ENCODE measurements at places on chromosomes 7 and 10. TPM values are rescaled to one million over a fixed set of nuclear protein-coding genes. Genes with fewer than 3 reads are reported as not detected.

DNA sequence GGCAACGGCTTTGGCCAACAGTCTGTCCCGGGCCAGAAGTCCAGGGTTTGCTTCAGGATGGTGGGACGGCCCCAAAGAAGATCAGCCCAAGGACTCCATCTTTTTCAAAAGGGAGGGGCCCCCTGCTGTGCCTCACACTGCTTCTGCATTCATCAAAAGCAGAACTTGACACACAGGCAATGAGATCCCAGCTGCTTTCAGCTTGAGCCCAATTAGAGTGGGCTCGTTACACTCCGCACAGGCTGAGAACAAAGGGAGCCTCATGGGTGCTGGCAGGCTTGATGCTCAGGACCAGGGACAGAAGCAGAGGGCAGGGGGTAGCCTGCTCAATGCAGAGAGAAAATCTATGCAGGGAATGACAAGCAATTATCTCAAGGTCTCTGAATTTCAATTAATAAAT is 45.5 kb downstream of the VOPP1 start:
- no peak for DNase-seq

GRCh38 chr7:65463184-65463583 is 89.5 kb downstream of the ZNF92 start:
- DNase-seq, result no peak

DNA sequence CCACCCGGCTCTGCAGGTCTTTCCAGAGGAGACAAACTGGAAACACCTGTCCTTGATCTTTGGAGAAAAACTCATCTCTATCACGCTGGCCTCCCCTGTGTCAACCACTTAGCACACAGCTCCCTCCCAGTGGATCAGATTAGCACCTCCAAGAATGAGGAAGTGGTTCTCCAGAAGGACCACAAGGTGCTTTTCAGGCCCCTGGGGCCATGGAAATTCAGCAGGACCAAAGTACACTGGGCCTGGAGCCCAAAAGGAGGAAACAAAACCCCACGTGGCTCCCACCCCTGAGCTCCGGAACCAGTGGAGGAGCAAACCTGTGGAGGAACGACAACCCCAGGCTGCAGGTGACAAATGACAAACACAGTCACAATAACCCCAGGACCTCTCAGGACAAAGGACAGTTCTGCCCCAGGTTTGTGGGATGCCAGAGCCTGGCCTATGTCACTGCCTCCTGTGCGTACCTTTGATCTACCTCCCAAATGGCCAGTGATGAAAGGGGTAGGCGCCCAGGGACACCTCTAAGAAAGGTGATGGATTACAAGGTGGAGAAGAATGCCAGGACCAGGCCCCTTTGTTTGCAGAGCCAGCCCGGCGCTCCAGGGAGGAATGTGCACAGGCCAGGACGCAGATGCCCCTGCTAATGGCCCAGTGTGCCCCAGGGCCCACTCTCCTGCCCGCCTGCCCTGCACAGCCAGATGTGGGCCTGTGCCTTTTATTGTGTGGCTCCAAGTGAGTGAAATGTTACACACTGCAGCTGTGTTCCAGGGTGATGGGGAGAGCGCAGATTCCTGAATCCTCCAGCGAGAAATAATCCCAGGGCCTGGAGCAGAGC is 5.7 kb downstream of the TNS3 start:
- peak; percentile 78 for DNase-seq

DNA sequence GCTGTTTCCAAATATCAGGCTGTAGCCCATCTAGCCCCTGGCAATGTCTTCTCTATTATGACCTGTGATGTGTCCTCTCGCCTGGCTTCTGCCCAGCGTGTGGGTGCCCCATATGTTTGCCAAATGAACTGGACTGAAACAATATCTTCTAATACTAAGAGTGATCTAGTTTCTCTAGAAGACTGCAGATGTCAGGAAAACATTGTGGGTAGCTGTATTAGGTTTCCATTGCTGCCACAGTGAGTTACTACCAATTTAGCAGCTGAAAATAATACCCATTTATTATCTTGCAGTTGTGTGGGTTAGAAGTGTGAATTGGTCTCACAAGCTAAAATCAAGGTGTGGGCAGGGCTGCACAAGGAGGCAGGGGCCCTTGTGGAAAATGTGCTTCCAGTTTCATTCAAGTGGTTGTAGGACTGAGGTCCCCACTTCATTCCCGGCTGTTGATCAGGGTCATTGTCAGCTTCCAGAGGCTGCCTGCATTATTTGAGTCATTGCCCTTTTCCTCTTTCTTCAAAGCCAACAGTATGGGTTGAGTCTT is 202.8 kb upstream of the BMPER start:
- no peak for DNase-seq

DNA sequence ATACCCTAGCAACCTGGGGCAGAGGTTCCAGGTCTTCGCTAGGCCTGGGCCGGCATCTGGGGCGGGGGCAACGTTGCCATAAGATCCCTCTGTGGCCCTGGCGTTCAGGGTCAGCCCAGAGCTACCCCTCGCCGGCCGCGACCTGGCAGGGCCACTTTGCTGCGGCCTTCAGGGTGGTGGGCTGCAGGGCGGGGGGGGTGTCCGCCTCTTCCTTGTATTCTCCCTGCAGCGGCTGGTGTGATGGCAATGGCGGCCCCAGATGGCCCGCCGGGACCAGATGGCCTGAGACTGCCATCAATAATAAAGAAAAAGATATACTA is 539.2 kb upstream of the POT1 start:
- no peak for DNase-seq

GRCh38 chr10:114967071-114967470 is 29.1 kb downstream of the TRUB1 start:
- no peak for DNase-seq

DNA sequence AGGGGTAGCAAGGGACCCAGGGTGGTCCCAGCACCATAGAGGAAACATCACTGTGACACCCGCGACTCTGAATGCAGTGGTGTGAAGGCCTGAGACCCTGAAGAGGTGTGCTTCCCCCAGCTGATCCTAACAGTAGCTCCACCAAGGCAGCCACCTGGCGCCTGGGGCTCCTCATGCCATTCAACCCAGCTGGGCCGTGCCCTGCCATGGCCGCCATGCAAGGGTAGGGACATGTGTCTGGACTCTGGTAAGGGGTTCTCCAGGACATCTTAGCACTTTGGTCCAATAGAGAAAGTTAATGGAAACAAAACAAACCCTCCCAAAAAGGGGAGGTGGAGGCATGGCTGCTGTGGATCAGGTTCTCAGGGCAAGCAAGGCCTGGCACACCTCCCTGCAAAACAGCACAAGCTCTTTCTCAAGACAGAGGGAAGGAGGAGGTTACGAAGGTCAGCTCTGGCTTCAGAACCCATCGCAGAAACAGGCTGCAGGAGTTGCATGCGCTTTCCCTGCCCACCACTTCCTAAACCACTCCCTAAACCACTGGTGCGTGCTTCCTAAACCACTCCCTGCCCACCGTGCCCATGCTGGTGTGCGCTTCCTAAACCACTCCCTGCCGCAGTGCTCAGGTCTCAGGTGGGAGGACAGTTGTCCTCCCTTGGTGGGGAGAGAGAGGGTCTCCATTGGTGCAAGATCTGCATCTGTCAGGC is 108.7 kb downstream of the LARP4B start:
- no peak for DNase-seq

DNA sequence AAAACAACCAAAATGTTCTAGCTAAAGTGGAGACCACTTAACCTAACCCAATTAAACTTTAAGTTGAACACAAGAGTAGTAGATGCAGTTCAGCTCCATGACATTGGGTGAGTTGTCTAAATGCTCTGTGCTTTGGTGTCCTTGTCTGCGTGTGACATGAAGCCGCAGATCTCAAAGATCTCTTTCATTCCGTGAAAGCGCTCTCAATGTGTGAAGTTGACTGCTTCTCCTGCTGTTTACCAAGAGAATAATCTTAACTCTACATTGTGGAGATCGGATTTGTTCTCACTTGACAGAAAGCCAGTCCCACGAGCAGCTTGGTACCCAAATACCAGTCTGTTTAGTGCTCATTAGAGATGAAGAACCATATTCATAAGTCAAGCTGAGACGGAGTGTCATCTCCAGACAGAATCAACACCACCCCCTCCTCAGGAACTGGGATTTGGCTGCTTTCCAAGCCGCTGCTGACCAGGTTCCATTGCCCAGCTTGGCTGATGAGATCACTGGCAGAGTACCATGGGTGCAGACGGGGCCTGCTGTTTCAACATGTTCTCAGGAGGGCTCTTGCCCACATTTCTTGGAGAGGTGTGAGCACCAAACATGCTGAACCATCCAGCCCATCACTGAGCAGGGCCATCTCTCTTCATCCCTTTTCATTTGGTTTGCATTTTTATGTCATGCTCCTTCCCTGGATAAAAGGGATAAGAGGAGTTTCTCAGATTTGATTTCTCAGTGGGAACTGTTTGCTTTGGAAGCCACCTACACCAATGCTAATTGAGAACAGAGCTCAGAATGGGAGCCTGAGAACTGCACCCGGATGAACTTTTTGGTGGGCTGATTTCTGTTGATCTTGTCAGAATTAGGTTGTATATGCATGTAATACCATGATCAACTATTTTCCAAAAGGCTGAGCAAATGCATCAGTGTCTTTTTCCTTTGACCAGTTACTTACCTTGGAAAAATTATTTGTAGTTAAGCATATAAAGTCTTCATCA is 95.8 kb upstream of the AGBL3 start:
- peak; percentile 42 for DNase-seq

GRCh38 chr7:142516038-142516501 is 233.2 kb upstream of the PRSS1 start:
- no peak for DNase-seq

- no peak for DNase-seq
Observed at GRCh38 chr10:33099748-33100147, 141.7 kb upstream of the ITGB1 start.

GRCh38 chr10:122696687-122697086 is 3.0 kb downstream of the C10orf120 start:
- DNase-seq, result no peak

- DNase-seq, result no peak
Observed at GRCh38 chr10:80356989-80357850, 639 bp downstream of the DYDC2 start.

- DNase-seq, result no peak
Observed at GRCh38 chr10:123885406-123886170, 6.0 kb downstream of the CPXM2 start.

DNA sequence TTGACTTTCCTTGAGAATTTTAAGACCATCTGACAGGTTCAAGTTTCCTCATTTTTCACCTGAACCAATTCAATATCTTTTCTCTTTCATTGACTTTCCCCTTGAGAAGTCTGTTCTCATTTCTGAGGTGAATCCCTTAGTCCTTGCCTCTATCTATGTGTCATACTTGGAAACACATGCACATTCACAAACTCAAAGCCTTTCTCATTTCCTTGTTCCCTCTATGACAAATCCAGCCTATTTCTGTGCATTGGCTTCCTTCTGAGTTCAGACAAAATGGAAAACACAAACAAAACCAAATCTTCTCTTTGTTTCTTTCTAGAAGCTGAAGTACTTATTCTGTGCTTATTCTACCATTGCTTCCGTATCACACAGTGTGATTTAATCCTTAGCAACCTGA is 13.8 kb downstream of the PTTG1IP2 start:
- DNase-seq, result no peak

GRCh38 chr10:126586128-126586527 is 84.4 kb downstream of the C10orf90 start:
- DNase-seq, result no peak

DNA sequence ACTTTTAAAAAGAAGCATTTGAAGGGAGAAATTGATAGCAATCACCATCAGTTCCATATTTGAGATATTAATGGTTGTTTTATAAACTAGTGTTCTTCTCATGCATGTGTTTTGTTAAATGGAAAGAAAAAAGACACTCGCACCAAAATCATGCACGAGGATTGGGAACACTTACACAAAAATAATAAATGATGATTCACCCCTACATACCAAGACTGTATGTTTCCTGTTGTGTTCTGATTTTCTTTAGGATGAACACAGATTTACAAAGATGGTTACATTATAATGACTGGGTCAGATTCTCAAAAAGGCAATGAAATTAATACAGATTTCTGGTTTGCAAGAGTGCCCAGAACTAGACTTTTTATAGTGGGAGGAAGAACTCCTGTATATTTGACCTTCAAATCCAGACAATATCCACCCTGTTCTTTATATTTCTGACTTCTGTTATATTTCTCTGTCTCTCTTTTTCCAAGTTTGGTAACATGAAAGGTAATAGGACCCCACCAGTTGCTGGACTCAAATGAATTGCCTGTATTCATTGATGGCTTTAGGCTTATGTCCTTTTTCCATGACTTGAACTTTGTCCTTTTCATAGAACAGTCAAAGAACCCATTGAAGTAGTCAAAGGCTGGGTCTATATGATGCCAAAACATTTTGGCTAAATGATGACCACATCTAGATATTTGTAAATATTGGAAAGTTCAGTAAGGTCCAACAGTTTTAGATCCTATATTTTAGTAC is 54.4 kb downstream of the SEMA3A start:
- DNase-seq, result no peak

GRCh38 chr7:16114633-16115032 is 306.7 kb downstream of the CRPPA start:
- no peak for DNase-seq

DPYSL4 gene
- 42.8 TPM for total RNA-seq

SORCS3 gene
- 0.03 TPM for total RNA-seq

TMEM236 gene
- total RNA-seq, result 0.66 TPM

EEF1AKMT2 gene
- 13.8 TPM for total RNA-seq

CLCN1 gene
- not detected for total RNA-seq
